ENCODE measurements at places on chromosomes 2 and 18. TPM values are rescaled to one million over a fixed set of nuclear protein-coding genes. Genes with fewer than 3 reads are reported as not detected.

- no peak for DNase-seq
Measured at GRCh38 chr18:24831871-24832665, 371.6 kb downstream of the HRH4 start.

DNA sequence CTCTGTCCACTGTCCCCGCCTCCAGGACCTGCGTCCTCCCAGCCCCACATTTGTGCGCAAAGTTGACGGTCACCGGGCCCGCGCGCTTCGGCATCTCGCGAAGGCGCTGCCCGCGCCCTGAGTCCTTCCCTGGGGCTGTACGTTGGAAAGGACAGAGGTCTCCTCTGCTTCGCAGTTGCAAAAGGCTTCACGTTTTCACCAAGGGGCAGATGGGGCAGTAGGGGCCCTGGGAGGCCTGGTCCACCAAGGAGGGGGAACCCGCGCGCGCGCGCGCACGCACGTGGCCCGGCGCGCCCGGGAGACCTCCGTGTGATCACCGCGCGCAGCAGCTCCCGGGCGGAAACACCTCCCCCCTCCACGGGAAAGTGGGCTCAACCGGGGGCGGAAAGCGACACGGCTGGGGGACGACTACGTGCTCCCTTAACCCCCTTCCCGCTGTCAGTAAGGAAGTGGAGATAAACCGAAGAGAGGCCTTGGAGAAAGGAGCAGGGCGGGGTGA lies 21.9 kb downstream of the TEX44 start:
- no peak for DNase-seq

GRCh38 chr2:240392948-240393830 lies 42.3 kb upstream of the GPC1 start:
- DNase-seq: no peak

- no peak for DNase-seq
Measured at GRCh38 chr18:32803568-32803967, 30.7 kb upstream of the KLHL14 start.

DNA sequence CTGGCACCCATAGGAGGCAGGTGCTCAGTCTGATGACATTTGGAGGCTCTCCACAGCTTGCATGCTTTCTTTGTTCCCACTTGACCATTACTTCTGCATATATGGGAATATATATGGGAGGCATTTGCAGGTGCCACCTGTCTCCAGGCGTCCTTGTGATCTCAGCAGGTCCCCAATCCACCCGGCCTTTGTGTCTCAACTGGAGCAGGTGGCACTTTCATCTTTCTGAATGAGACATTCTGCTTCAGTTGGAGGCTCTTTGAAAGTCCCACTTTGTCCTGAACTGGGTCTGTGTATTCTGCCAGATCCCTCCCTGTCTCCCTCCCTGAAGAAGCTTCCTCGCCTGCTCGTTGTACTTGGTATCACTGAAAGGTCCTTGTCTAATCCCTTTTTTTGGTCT lies 318.1 kb upstream of the EPAS1 start:
- DNase-seq: no peak

GRCh38 chr18:77061946-77062517 lies 70.6 kb downstream of the MBP start:
- no peak for DNase-seq

DNA sequence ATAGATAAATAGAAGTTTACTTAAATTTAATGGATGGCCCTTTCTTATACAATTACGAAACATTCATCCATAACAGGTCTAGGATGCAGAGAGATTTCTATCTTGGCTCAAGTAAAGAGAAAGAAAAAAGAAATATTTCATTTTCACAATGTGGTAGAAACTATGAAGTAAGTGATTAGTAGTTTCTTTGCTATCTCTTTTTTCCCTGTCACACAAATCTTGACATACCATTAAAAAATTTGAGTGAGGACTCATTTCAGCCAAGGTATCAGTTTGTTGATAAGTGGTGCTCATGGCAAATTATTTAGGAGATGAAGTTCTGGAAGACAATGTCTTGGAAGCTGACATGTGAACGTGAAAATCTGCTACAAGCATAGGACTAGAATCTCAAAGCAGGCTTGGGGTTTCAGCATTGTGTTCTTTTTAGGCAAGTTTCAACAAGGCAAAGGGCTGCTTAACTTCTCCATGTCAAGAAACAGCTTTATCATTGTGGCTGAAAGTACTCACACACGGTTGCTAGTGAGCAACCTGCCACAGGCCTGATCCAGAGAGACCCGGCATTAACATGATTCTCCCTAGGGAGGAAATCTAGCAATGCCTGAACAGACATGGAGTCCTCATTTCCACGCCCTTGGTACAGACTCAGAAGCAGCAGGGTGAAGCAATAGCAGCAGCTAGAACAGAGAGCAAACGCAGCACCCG lies 414.6 kb downstream of the DLGAP1 start:
- no peak for DNase-seq

- DNase-seq: no peak
Measured at GRCh38 chr2:61763605-61764034, 90.2 kb downstream of the FAM161A start.

GRCh38 chr18:5527603-5528002 lies 16.2 kb downstream of the EPB41L3 start:
- no peak for DNase-seq

LRRC30 gene
- not detected for total RNA-seq

PELI1 gene
- total RNA-seq: 134 TPM

SPP2 gene
- not detected for total RNA-seq

ID2 gene
- 240 TPM for total RNA-seq

Measured in mesothelial cell of epicardium (in vitro differentiated cells).